ENCODE measurements at places on chromosomes 12 and 14. TPM values are rescaled to one million over a fixed set of nuclear protein-coding genes. Genes with fewer than 3 reads are reported as not detected.

Gene ADAM21
- total RNA-seq, result not detected

GRCh38 chr12:73514672-73515071, 1023.0 kb upstream of the ATXN7L3B start:
- DNase-seq, result no peak

DNA sequence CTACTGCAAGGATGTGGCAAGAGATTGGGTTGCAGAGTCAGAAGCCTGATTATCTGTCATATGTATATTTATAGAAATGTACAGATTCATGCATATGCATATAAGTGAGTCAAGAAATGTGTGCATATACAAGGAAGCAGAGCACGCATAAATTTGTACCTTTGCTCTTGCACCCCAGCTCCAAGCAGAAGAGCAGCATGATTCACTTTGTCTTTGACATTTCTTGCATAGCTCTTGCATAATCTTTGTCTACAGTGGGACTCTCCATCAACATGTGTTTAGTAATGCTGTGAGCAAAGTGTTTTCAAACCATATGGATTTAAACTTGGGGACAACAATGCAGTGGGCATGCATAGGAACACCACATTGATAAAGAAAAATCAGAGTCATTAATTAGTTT, 330.7 kb upstream of the DCN start:
- DNase-seq, result no peak

- no peak for DNase-seq
Measured at GRCh38 chr12:66942741-66943465, 264.0 kb upstream of the GRIP1 start.

- peak; percentile 50 for DNase-seq
Measured at GRCh38 chr14:89702073-89702875, 252.3 kb downstream of the EFCAB11 start.

Measured in right cardiac atrium (tissue), 5 donors.